ENCODE measurements at places on chromosomes 11 and 22.
A peak's percentile ranks its signal among the peaks of the same experiment; 100 is the strongest.

GRCh38 chr11:69510471-69511357 is 29.3 kb downstream of the LINC01488 start:
- peak; percentile 62 for DNase-seq

DNA sequence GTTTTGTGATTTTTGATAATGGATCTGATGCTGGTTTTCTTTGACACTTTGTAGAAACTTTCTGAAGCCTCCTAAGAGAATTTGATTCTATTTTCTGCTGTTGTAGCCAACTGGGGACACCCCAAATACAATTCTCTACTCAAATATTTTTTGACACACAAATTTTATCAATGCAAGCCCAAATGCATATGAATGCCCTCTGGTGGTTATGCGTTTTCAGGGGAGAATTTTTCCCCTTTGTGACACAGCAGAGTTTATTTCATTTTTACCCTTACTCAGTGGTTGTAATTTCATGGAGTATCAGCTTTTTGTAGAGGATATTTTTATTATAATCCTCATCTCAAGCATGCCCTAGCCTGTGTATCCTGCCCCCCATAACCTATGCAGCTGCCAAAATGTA is 44.7 kb upstream of the MTMR2 start:
- DNase-seq, result no peak

DNA sequence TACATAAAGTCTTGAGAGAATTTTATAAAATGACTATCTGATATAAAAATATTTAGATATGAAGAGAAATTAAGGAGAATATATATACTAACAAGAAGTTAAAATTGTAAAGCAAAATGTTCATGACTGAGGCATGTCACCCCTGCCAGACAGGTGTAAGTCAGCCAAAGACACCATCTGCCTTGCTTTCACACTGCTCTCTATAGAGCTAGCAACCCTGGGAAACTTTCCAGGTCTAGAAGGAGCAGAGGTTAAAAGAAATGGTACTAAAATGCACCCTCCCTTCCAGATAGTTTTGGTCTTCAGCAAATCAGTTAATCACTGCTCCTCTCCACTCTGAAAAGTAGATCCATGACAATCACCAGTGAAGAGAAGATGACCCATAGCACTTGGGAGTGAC is 16.5 kb downstream of the PPP2R1B start:
- DNase-seq, result no peak

DNA sequence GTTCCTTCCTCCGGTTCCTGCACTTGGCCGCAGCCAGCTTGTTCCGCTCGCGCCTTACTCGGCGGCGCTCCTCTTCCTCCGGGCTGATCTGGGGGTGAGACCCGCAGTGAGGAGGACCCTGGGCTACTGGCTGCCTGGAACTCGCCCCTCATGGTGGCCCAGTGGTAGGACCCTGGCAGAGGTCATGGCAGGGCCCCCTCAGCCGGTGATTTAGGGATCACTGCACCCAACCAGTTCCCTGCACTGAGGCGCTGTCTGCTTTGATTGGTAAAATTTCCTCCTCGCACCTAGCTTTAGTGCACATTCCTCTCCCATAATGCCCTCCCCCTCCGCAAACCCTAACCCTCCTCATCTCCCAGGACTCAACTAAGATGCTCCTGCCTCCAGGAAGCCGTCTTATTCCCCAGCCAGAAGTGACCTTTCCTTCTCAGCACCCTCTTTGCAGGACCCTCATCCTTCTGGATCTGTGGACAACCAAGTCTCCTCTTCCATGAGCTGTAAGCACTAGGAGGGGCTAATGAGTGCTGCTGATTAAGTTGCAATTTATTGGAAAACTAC is 3.6 kb downstream of the CCDC85B start:
- no peak for DNase-seq

DNA sequence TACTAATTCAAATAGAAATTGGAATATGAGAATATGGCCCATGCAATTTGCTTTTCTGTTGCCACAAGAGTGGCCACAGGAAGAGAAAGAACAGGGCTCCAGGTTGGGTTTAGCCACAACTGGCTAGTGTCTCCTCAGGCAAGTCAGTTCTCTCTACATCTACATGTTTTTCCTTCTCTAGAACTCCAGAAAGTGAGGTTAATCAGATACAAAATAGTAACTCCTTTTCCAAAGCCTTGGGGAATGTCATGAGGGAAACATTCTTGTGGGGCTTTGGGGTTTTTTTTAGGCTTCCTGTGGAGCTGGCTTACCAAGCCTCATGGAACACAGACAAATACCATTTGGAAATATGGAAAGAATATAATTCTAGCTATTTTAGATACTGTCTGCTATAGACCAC is 161.6 kb downstream of the NAV2 start:
- no peak for DNase-seq

GRCh38 chr22:17578136-17578754 is 14.9 kb downstream of the SLC25A18 start:
- peak; percentile 9 for DNase-seq

- DNase-seq, result no peak
Measured at GRCh38 chr11:12161137-12161536, 50.7 kb downstream of the MICAL2 start.

DNA sequence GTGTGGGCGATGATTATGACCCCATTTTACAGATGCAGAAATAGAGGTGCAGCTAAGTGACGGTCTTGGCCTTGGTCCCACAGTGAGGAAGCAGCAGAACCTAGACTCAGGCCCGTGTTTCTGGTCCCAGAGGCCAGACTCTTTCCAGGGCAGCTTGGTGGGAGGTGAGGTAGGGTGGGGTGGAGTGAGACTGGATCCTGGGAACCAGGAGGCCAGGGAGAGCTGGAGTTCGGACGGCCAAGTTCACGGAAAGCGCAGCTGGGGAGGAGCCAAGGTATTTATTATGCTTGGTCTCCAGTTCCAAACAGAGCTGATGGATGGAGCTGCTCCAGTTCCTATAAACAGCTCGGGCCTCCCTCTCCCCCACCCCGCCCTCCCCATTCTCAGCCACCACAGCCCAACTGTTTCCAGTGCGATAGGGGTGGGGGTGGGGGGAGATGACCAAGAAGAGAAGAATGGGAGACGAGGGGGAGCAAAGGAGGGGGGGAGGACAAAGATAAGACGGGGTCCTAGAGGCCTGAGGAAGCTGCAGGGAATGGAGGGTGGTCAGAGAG is 16.2 kb downstream of the LRRC32 start:
- DNase-seq, result no peak

- DNase-seq, result peak; percentile 50
Measured at GRCh38 chr22:24938741-24939341, 7.7 kb downstream of the LHFPL7 start.

DNA sequence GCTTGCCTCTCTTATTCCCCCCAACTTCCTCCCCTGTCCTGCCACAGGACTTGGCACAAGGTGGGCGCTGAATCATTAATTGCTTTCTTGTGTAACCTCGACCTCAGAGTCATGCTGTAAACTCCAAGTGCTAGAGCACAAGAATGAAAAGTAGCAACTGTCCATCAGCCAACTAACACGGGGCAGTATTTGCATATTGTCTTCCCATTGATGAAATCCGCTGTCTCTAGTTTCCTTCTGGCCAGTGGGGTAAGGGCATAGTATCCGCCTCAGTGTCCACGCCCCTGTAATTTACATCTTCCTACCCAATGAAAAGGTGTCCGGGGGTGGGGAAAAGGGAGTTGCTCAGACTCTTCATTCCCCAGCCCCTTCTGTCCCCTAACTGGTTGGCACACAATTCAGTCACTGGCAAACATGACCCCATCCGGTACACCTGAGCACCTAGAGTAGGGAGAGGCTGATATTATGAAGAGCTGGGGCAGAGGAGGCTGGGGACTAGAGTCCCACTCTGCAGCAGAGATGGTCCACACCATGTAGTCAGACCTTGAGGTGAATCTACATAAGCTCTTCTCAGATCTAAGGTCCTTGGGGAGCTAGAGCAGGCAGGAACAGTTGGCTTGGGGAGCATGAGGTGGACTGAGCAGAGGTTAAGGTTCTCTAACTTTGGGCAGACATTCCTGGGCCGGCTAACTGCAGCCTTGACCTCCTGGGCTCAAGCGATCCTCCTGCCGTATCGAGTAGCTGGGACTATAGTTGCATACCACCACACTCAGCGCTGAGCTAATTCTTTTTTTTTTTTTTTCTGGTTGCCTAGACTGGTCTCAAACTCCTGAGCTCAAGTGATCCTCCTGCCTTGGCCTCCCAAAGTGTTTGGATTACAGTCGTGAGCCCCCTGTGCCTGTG is 6.8 kb upstream of the GGA1 start:
- peak; percentile 92 for DNase-seq

DNA sequence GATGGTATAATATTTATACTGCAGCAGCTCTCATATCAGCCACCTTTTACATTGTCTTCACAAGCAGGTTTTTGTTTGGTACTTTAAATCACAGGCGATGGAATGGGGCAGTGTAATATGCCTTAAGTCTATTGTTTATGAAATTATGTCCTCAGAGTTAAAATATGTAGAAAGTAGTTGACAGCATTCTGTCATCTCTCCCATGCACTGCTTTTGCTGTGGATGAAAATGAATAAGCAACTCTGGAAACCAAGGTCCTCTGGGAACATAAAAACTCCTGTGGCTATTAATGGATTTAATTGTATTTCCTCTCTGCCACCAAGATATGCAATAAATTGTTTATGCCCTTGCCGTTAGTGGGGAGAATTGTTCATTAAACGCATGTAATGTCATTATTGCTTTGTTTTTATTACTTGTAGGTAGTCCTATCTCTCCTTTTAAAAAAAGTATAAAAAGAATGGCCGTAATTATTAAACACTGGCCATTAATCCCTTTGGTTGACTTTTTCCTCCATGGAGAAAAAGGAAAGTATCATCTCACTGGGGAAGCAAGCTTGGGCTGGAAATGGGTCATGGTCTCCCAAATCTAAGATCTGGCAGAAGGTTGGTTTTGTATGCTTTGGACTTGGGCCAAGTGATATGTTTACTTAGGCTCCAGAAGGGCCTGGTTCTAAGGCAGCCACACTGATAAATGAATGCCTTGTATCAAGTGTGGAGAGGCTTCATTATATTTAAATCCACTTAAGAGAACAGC is 13.1 kb downstream of the PACS1 start:
- DNase-seq, result no peak

Measured in bronchial epithelial cell (primary cell).